ENCODE measurements at places on chromosomes 5 and 9. TPM values are rescaled to one million over a fixed set of nuclear protein-coding genes. Genes with fewer than 3 reads are reported as not detected.
A peak's percentile ranks its signal among the peaks of the same experiment; 100 is the strongest.

Gene DMRT2
- not detected for total RNA-seq

Gene ANKRD18B
- total RNA-seq = 1.6 TPM

GRCh38 chr5:91126448-91126847 is 256.7 kb downstream of the ARRDC3 start:
- no peak overlapping the region for H3K27ac ChIP-seq
- no peaks in the 10 kb centered on the region for H3K36me3 ChIP-seq

GRCh38 chr5:98492258-98492657 is 281.2 kb upstream of the RGMB start:
- H3K27me3 ChIP-seq = no peaks in the 10 kb centered on the region
- peak; percentile 7 for DNase-seq
- H3K27ac ChIP-seq = no peak overlapping the region
- no peak overlapping the region for H3K4me3 ChIP-seq

DNA sequence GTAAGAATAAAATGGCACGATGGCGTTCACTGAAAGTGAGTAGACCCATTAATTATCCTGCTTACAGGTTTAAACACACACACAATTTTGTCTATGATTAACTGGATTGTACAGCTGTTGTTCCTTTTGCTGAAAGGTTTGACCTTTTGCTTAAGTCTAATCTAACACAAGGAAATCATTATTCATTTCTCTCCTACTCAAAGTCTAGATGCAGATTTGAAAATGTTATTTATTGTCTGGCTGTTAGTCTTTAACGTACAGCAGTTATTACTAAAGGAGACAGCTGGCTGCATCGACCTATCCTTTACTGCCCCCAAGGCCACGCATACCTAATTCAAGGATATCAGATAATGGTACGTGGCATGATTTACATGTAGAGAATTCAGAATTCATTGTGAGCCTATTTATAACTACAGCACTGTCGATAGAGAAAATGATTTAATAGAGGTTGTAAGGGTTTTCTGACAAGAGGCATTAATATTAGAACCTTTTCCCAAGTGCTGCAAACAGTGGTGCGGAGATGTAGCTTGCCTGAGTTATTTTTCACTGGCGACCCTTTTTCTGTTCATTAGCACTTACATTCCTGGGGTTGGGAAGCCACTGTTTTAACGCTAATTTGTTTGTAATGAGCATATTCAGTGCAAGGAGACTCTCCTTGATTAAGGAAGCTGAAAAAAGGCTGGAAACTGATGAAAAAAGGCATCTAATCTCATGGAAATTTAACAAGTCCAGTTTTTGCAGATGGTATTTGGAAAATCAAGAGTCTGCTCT is 368.4 kb upstream of the GRAMD2B start:
- H3K27ac ChIP-seq = no peak overlapping the region
- no peak for DNase-seq
- H3K4me3 ChIP-seq = no peak overlapping the region
- H3K36me3 ChIP-seq = no peaks in the 10 kb centered on the region

- no peaks in the 10 kb centered on the region for H3K4me1 ChIP-seq
- no peak overlapping the region for H3K27ac ChIP-seq
- H3K36me3 ChIP-seq = no peaks in the 10 kb centered on the region
- peak; percentile 2 for DNase-seq
- H3K4me3 ChIP-seq = no peak overlapping the region
Observed at GRCh38 chr9:93257808-93258331, 73.9 kb downstream of the WNK2 start.

- no peak for DNase-seq
- H3K27me3 ChIP-seq = peaks cover 4% of the 10 kb centered on the region
- H3K4me3 ChIP-seq = no peak overlapping the region
- H3K36me3 ChIP-seq = no peaks in the 10 kb centered on the region
Observed at GRCh38 chr5:192970-193831, 1.9 kb downstream of the LRRC14B start.

All from activated naive CD4-positive, alpha-beta T cell treated with anti-CD3 and anti-CD28 coated beads for 36 hours (primary cell).